ENCODE measurements at places on chromosomes 7 and 10.

DNA sequence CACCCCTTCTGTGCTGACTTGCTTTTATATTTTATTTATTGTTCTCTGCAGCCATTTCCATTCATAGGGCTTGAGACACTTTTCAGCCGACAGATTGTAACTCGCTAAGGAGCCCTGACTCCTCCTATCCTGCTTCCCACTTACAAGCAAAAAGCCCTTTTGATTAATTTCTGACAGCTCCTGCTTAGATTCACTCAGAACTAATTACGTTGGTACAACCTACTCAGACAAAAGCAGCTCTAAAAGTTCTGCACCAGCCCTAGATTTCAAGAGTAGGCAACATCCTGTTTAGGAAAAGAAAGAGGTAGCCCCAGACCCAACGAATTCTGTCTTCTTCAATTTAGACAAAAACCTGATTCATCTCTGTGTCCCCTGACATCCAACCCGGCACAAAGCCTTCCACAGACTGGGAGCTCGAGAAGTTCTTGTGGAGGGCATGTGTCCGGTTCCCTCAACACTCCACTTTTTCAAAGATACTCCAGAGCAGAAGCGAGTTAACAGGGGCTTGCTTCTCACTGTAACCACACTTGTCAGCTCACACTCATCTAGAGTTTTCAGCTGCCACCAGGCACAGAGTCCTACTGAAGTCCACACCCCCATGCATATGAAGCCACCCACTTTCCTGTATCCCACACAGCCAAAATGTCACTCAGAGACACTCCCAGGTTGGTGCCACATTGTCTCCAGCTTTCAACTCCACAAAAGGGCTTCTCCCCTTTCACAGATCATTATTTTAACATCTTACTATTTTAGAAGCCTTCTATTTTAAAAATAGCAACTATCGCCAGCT is 113.6 kb upstream of the NFE2L3 start:
- DNase-seq, result no peak

- no peak for DNase-seq
Observed at GRCh38 chr10:10703382-10703781, 314.3 kb upstream of the CELF2 start.

DNA sequence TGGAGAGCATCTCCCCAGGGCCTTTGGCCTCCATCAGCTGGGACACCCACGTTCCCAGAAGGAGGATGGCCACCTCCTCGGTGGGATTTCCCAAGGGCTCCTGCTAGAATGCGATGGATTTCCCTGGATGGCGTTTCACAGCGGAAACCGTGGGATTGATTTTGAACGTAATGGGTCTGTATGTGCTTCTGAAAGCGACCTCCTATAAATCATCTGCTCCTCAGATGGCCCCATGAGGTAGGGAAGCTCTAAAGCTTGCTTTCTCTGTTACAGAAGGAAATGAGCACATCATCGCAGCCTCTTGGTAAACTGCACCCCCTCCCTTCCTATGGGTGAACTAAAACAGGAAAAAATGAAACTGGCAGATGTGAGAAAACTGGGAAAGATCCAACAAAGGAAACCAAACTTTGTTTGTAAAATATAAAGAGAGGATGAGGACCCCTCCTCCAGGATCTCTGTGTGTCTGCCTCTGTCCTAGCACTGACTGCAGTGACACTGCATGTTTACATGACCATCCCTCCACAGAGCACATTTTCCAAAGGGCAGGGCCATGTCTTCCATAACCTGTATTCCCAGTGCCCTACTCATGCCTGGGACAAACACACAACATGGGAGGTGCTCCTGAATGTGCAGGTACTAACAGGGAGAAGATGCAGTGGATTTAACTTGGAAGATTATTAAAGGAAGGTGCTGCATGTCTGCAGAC is 57.6 kb downstream of the LYZL1 start:
- DNase-seq, result no peak

- no peak for DNase-seq
Observed at GRCh38 chr10:71378336-71379117, 18.2 kb upstream of the CDH23 start.

DNA sequence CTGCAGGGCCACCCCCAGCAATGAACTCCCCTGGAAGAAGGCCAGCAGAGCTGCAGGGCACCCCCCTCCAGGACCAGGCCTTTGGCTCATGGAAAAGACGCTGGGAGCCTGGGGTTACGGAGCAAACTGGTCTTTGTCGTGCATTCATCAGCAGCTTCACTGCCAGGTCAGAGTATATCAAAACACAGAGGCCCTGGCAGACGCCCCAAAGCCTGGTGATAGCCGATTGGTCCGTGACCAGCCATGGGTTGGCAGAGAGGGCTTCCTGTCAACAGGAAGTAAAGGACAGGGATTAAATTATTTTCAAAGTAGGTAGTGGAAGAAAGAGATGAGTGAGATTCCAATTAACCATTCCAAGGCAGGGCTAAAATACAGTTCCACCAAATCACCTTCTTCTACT is 9.0 kb downstream of the PRKAG2 start:
- DNase-seq, result no peak

DNA sequence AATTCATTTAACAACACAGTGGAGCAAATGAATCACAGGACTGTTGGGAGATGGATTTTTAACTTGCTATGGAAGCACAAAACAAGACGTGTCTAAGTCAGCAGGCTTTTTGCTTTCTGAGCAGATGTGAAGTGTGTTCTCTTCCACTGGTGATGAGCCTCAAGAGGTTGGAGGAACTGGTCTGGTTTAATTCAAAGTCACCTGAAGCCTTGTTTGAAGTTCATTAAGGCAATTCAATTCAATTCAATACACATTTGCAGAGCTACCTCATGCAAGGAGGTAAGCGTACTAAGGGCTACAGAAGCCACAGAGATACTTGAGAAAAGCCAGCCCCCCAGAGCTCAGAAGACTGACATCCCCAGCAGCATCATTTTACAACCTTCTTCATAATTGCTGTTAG is 68.4 kb upstream of the PALS2 start:
- DNase-seq, result no peak
